ENCODE measurements at places on chromosomes 5 and 9.
A peak's percentile ranks its signal among the peaks of the same experiment; 100 is the strongest.

DNA sequence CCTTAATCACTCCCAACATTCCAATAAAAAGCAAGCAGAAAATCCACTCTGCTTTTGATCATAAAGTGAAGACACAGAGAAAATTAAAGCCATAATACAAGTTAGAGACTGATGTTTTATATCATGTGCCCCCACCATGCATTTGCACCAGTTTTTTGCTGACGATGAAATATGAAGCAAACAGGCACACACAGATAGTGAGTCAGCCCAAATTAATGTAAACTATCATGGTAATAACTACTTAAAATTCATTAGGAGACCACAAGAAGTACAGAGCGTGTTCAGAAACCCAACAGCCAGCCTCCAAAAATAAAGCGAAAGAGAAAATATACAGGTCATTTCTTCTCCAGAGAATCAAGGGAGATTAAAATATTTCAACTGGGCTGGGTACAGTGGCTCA lies 46.4 kb upstream of the KDM4C start:
- no peak for DNase-seq

DNA sequence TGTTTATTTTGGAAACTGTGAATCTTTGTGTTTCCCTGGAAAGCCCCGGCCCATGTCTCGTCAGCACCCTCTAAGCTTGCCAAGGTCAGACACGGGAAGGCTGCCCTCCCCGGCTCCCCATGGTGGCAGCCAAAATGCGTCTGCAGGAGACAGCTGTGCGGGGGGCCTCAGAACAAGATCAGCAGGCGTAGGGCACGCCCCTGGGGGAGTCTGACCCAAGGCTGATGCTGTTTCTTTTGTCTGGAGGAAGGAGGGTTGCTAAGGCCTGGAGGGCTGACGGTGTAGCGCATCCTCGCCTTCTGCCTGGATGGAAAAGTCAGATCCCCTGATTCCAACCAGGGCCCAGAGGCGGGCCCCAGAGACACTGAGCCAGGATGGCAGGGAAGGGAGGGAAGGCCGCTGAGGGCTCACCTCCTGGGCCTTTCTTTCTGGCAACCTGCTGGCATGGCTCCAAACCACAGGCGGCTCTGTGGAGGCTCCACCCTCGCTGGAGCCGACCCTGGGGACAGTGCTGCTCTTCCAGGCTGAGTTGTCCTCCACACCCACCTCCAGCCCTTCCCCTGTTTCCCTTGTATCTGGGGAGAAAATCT lies 57.2 kb downstream of the OLFM1 start:
- DNase-seq, result no peak

GRCh38 chr5:33153372-33153771 lies 287.4 kb upstream of the TARS1 start:
- no peak for DNase-seq

DNA sequence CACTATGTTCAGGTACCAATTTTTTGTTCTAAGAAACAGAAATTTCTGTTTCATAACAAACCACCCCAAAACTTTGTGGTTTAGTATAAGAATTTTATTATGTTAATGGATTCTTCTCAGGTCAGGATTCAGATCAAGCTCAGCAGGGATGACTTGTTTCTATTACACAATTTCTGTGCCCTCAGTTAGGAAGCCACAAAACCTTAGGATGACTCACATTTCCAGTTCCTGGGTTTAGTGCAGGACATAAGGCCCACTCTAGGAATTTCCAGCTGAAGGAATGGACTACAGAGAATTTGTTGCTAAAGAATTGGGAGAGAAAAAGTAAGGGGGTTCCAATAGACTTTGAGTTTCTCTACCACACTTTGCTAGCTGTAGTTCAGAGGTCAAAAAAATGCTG lies 629.3 kb downstream of the ANXA1 start:
- DNase-seq, result no peak

- DNase-seq, result no peak
Observed at GRCh38 chr5:131488463-131488862, 146.6 kb downstream of the RAPGEF6 start.

GRCh38 chr5:21919414-21920022 lies 933.6 kb downstream of the CDH12 start:
- peak; percentile 32 for DNase-seq

DNA sequence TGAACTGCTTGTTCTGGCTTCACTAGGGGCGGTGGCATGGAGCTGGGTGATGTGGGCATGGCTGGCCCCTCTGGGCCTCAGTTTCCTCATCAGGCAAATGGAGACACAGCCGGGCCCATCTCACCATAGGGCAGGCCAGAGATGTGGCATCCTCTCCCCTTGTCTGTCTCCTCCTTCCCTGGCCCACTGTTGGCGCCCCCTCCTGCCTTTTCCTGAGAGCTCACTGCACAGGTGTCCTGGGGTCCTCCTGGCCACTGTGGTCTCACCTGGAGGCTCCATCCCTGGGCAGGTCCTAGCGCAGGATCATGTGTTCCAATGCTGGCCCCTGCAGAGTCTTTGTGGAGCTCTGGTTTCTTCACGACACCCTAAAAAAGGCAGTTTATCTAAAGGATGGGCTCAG lies 53.5 kb downstream of the NEK6 start:
- no peak for DNase-seq

GRCh38 chr5:158621391-158621790 lies 478.3 kb downstream of the EBF1 start:
- no peak for DNase-seq

- no peak for DNase-seq
Observed at GRCh38 chr5:9104571-9105339, 441.1 kb downstream of the SEMA5A start.

DNA sequence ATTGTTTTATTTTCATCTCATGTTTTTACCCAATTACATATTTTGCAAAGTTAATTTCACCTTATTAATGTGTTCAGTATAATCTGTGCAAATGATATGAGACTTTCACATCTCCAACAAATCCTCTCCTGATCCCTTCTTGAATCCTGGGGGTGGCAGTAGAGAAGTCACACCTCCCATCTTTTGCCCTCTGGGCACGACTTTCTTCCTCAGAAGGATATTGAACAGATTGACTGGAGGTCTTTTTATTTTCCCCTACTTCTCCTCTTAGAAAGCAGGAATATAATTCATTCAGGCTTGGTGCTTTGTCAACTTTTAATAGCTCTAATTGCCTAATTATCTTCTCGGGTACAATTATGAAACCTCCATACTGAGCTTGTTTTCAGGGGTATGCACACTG lies 1037.1 kb upstream of the NUDT12 start:
- no peak for DNase-seq

- DNase-seq, result no peak
Observed at GRCh38 chr5:133780619-133781280, 168.4 kb upstream of the FSTL4 start.

DNA sequence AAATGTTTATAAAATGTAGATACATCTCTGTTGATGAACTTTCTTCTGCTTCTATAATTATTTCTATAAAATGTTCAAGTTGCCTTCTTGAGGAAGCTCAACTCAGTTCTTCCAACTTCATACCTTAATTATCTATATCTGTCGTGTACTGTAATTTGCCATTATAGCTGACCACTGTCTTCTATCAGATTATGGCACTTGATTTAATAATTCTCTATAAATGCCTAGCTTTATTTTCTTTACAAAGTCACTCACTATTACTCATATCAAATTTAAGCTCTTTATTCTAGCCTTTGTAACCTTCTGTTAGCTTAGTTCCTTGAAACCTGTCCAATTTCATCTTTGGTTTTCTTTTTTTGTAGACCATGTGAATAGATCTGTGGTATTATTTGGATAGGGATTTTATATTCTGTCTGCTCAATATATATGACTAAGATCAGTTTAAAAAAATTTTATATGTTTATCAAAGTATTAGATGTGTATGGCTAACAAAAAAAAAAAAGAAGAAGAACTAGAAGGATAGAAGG lies 39.5 kb downstream of the SMC5 start:
- no peak for DNase-seq

DNA sequence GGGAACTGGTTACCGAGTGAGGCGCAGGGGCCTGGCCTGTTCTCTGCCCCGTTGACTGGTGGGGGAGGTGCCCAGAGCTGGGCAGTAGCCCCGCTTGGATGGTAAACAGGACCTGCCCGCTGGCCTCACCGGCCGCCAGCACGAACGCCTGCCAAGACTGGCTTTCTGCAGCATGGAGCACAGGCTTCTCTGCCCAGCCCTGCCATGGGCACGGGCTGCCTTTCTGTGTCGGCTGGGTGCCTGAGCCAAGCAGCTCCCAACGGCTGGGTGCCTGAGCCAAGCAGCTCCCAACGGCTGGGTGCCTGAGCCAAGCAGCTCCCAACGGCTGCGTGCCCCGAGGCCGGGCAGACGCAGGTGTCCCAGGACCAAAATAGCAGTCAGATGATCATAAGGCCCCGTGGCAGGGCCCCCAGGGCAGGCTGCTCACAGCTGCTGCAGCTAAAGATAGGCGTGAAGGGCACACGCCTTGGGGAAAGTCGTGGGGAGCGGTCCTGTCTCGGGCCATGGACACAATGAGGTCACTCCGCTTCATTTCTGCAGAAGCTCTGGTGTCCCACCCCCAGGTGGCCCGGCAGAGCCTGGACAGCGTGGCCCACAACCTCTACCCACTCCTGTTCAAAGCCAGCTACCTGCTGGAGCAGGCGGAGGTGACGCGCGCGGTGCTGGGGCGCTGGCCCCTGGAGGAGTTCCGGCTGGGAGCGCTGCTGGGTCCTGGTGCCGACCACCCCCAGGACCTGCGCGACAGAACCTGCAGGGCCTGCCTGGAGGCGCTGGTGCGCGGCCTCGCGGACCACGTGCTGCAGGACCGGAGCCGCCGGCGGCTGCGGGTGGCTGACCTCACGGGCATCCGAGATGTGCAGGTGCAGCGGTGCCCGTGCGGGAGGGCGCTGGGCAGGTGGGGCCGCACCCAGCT lies at the start of gene LRRC14B:
Gene LRRC14B, plus strand, starts transcription at position 460 of the 913 bp plus-strand sequence. Its CDS starts 44 bp downstream, at position 504.
- DNase-seq, result no peak

- DNase-seq, result no peak
Observed at GRCh38 chr9:72858089-72858912, 94.6 kb downstream of the ALDH1A1 start.

GRCh38 chr9:73525350-73525749 lies 373.7 kb downstream of the ANXA1 start:
- no peak for DNase-seq

DNA sequence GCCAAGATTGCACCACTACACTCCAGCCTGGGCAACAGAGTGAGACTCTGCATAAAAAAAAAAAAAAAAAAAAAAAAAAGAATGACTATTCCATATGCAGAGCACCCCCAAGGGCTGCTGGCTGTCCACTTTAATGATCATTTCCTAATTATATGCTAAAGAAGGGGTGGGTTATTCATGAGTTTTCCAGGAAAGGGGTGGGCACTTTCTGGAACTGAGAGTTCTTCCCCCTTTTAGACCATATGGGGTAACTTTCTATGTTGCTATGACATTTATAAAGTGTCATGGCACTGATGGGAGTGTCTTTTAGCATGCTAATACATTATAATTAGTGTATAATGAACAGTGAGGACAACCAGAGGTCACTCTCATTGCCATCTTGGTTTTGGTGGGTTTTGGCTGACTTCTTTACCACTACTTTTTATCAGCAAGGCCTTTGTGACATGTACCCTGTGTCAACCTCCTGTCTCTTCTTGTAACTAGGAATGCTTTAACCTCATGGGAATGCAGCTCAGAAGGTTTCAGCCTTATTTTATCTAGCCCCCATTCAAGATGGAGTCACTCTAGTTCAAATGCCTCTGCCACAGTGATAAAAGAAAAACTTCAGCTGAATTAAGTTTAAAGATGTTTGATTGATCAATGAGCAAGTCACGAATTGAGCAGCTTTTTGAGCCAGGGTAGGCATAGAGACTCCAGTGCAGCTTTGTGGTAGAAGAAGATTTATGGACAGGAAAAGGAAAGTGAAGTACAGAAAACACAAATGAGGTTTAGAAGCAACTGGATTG lies 7.1 kb upstream of the NANS start:
- DNase-seq, result no peak

GRCh38 chr5:130400091-130400490 lies 495.8 kb downstream of the CHSY3 start:
- DNase-seq, result no peak

DNA sequence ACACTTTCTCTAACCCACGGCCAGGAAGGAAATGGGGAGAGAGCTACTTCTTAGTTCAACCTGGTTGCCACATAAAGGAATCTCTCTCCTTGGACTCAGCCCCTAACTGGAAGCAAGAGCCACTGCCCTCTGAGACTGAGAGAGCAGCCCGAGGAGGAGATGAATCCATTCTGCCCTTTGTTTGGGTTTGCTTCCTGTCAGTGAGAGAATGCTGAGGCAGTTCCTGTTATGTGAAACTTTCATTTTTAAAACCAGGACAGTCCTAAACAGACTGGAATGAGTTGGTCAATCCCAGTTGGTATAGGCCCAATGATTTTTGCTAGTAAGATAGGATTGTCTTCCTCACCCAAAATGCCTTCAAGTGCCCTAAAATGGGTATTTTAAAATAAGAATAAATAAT lies 205.1 kb downstream of the NTRK2 start:
- DNase-seq, result no peak

DNA sequence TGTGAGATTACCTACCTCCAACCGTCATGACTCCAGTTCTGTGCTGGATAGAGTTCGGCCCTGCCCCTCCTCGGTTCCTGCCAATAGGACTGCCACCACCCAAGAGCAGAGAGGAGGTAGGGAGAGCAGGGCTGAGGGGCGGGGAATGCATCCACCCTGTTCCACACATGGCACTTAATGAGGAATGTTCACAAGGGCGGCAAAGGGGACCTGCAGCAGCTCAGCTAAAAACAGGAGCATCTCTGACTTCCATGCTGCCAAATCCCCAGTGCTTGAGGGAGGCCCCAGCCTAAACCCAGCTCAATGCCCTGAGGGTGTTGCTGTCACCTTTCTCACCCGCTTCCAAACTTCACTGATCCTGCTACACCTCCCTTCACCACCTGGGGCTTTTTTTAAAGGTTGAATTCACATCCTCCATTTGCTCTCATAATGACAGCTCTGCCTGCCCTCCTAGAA lies 7.8 kb upstream of the DELE1 start:
- DNase-seq, result no peak

DNA sequence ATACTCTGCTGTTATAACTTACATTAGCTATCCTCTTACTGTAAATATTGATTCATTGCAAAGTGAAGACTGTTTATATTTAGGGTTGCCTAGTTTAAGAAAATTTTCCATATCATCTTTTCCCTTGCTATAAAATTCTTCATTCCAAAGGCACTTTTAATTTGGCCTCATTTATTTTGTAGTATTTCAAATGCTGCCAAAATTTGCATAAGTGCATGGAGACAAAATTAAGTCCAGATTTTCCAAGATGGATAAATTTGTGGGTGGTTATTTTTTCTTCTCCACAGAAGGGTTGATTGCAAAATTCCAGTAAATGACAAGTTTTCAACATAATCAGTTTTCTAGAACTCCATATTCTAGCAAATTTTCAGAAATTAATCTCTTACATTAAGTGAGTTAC lies 141.5 kb upstream of the MTAP start:
- no peak for DNase-seq

DNA sequence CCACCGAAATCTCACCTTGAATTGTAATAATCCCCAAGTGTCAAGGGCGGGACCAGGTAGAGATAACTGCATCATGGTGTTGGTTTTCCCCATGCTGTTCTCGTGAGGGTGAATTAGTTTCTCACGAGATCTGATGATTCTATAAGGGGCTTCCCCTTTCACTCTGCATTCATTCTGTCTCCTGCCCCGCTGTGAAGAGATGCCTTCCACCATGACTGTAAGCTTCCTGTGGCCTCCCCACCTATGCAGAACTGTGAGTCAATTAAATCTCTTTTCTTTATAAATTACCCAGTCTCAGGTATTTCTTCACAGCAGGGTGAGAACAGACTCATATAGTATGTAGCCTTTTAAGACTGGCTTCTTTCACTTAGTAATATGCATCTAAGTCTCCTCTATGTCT lies 128.1 kb upstream of the NR5A1 start:
- DNase-seq, result no peak
